ENCODE measurements at places on chromosomes 5 and 9. TPM values are rescaled to one million over a fixed set of nuclear protein-coding genes. Genes with fewer than 3 reads are reported as not detected.

Gene CYFIP2
- 15.1 TPM for total RNA-seq

Gene SH3TC2
- total RNA-seq: 1.2 TPM

Gene ENTPD2
- total RNA-seq: not detected

Gene NPR3
- total RNA-seq: 10.8 TPM

Gene SAXO1
- not detected for total RNA-seq

Gene PDE8B
- total RNA-seq: not detected

Gene NRG2
- 1.1 TPM for total RNA-seq

Gene NR2F1-AS1
- total RNA-seq: 3.1 TPM

Gene ADAMTS16
- total RNA-seq: 2.9 TPM

Gene PCDHB2
- 0.59 TPM for total RNA-seq

Gene PTPRD
- 18.4 TPM for total RNA-seq

Gene GFM2
- 27.6 TPM for total RNA-seq

Gene LCNL1
- total RNA-seq: 0.37 TPM

Gene IGFBPL1
- total RNA-seq: not detected

Gene SPINK7
- not detected for total RNA-seq

Gene PDE6A
- total RNA-seq: not detected

Gene SMIM33
- total RNA-seq: not detected

Gene PITX1
- total RNA-seq: 1.8 TPM

Gene CCDC152
- total RNA-seq: 3.3 TPM

Gene LMBRD2
- 7.3 TPM for total RNA-seq

Gene REEP2
- total RNA-seq: 2.2 TPM

Gene CD180
- not detected for total RNA-seq

Gene KIAA1191
- total RNA-seq: 59.0 TPM

Gene LOX
- 26.4 TPM for total RNA-seq

Gene C9
- not detected for total RNA-seq

Gene TAF11L10
- total RNA-seq: not detected

Gene LCN12
- not detected for total RNA-seq

Gene PCDHGA10
- 6.8 TPM for total RNA-seq

Gene TEK
- total RNA-seq: 0.73 TPM

Gene IL17B
- total RNA-seq: not detected

Gene SV2C
- total RNA-seq: not detected

Gene RORB
- 1.2 TPM for total RNA-seq

Gene MIER3
- 12.9 TPM for total RNA-seq
